ENCODE measurements at places on chromosomes 3 and 15. TPM values are rescaled to one million over a fixed set of nuclear protein-coding genes. Genes with fewer than 3 reads are reported as not detected.

GRCh38 chr3:88142094-88142624 lies 7.6 kb upstream of the C3orf38 start:
- no peak for DNase-seq

- DNase-seq: no peak
Measured at GRCh38 chr3:63824309-63824708, 5.2 kb downstream of the C3orf49 start.

DNA sequence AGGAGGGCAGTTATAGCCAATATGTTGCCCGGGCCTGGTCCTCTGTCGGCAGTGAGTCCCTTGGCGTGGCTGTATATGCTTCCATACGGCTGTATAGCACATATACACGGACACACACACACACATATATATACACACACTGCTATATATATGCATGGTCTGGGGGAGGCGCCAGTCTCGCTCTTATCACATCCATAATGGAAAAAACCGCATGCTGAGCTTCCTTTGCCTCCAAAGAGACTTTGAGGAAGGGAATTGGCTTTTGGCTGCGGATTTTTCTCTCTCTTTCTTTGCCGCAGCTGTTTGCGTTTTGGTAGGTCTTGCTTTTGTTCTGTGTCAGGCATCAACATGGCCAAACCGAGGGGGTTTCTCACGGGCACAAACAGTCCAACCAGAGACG lies 11.3 kb upstream of the TMEM115 start:
- DNase-seq: no peak

GRCh38 chr3:142858043-142858442 lies 30.8 kb downstream of the PCOLCE2 start:
- DNase-seq: no peak

GRCh38 chr3:170500995-170501394 lies 82.3 kb downstream of the CLDN11 start:
- no peak for DNase-seq

DNA sequence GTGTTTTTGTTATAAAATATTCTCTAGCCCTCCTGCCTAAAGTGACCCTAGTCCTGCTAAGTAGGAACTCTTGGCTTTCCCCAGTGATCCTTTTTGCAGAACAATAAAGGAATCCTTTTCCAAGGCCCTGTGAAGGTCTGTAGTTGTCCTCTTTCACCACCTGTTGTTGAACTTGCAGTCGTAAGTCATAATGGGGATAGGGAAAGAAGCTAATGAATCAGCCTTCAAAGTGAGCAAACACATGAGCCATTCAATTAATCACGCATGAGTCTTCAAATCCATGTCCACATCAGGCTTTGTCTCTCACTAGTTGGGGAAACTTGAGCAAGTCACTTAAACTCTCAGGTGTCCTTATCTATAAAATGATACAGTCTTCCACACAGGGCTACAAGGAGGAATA lies 27.6 kb downstream of the ZNF860 start:
- no peak for DNase-seq

The HGD gene
- 0.49 TPM for total RNA-seq

DNA sequence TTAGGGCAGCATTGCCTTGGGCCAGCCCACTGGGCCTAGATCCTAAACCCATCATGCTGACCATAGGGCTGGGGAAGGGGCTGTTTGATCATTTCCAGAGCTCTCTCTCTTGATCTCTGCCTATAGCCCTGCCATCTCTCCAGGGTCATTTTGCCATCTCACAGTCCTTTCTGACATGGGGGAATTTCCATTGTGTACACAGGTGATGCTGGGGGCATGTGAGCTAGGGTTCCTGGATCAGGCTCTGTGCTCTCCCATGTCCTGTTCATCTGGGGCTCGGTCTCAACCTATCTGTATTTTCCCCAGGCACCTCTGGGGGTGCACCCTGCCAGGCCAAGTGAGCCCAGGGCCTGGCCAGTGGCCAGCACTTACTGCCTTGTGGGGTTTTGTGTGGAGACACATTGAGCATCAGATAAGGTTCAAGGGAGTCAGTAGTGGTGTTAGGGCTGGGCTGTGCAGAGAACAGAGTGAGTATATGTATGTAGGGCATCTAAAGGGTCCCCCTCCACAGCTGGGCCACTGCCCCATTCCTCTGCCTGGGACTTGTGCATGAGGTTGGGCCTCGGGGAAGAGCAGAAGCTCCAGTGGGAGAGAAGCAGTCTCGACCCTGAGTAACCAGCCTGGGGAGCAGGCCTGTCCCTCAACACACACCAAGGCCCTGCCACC lies 25.7 kb upstream of the APEH start:
- no peak for DNase-seq

The OXTR gene
- total RNA-seq: 0.41 TPM

Measured in activated T-cell treated with anti-CD3 and anti-CD28 coated beads, Interleukin-2, amount 50 U/mL, for 4 hours (primary cell).